B cell (primary cell): ENCODE measurements at places on chromosomes 1 and 21. TPM values are rescaled to one million over a fixed set of nuclear protein-coding genes. Genes with fewer than 3 reads are reported as not detected.

The MINDY1 gene
- 16.1 and 16.5 TPM in 2 replicates for total RNA-seq

The ADAMTSL4 gene
- 0.34 TPM in 1 of 2 replicates, not detected in the other for total RNA-seq

The ADAM30 gene
- not detected in 2 replicates for total RNA-seq

The LENEP gene
- total RNA-seq = 1.7 and 2.0 TPM in 2 replicates

The C1orf21 gene
- total RNA-seq = 0.07 and 0.32 TPM in 2 replicates

The AGTRAP gene
- total RNA-seq = 18.3 and 20.2 TPM in 2 replicates

- peak; percentile 89 for DNase-seq
- H3K27me3 ChIP-seq = no peaks in the 10 kb centered on the region
- H3K36me3 ChIP-seq = no peaks in the 10 kb centered on the region
Observed at GRCh38 chr1:36369061-36369861, 16.5 kb downstream of the STK40 start.

DNA sequence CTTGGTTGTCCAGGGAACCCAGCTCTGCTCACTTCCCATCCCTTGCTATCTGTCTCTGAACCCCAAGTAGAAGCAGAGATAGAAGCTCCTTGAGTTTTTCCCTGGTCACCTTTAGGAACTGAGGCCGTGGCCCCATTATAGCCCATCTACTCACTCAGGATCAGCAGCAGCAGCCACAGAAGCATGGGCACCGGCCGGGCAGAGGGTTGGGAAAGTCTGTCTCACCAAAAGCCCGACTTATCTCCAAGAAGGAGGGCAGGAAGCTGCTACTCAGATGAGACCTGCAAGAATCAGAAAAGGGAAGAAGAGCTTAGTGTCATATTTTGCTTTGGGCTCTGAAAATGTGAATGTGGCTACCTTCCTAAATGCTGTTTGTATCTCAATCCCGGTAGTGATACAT lies 264 bp downstream of the FCRL3 start:
- peak; percentile 55 for DNase-seq
- H3K4me1 ChIP-seq = peaks cover 87% of the 10 kb centered on the region
- peak overlapping the region; percentile 86 for H3K27ac ChIP-seq
- no peaks in the 10 kb centered on the region for H3K27me3 ChIP-seq
- H3K36me3 ChIP-seq = peaks cover 8% of the 10 kb centered on the region
- H3K4me3 ChIP-seq = peak overlapping the region; percentile 65

DNA sequence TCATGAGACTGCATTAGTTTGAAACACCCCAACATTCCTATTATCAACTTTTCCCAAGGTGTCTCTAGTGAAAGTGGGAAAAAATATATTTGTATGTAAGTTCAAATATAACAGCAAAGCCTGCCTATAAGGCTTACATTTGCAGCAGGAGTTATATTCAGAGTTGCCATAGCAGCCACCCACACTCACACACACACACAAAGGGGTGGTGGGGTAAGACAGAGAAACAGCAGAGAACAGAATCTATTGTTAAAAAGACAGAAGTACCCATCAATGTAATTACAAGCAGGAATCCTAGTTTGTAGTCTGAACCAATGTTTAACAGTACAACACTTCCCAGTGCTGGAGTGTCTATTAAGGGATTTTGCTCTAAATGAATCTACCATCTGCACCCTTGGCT lies 55.0 kb downstream of the PLPPR5 start:
- H3K4me3 ChIP-seq = no peak overlapping the region
- no peaks in the 10 kb centered on the region for H3K36me3 ChIP-seq
- H3K27ac ChIP-seq = no peak overlapping the region

DNA sequence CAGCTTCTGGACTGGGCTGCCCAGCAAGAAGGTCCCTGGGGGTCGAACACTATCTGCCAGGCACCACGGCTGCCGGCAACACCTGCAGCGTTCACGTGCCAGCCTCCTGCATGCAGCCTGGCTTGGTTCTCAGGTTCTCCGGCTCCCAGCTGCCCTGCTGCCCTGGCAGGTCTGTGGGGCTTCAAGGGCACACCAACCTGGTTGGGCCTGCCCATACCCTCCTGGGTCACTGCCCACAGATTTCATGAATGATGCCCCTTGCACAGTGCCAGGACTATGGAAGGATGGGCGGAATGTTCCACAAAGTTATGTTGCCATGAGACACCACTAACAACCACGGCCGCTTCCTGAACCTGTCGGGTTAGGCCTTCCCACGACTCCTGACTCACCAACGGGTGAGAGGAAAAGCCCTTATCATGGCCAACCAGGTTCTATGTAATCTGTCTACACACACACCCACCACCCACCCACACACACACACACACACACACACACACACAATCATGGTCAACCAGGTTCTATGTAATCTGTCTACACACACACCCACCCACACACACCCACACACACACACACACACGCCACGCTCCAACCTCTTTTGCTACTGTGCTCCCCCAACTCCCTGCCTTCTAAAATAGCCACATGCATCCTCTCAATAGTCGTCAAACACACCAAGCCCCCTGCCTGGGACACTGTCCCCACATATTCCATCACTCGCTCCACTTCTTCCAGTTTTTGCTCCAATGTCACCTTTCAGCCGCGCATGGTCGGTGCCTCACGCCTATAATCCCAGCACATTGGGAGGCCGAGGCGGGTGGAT lies 32.2 kb downstream of the HSPG2 start:
- peaks cover 11% of the 10 kb centered on the region for H3K4me1 ChIP-seq
- H3K27ac ChIP-seq = no peak overlapping the region
- no peak for DNase-seq
- no peaks in the 10 kb centered on the region for H3K27me3 ChIP-seq
- no peak overlapping the region for H3K4me3 ChIP-seq
- H3K36me3 ChIP-seq = no peaks in the 10 kb centered on the region

DNA sequence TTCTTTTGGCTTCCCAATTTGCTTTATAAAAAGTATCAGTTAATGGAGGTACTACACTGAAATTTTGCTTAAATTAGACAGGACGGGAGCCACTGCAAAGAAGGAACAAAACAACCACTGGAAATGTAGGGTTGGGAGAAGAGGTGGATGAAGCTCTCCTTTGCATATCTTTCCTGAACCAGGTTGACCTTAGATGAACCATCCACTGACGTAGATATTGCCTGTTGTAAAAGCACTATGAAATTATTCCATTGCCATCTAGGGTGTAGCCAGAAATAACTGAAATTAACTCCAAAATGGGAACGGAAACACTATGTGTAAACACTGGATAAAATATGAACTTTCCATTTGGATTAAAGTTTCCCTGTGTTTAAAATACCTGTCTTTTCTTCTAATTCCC lies 1.2 kb upstream of the ABL2 start:
- no peaks in the 10 kb centered on the region for H3K36me3 ChIP-seq
- H3K27me3 ChIP-seq = no peaks in the 10 kb centered on the region
- peaks cover 13% of the 10 kb centered on the region for H3K4me1 ChIP-seq
- H3K27ac ChIP-seq = no peak overlapping the region
- DNase-seq = no peak

GRCh38 chr1:156811168-156811567 lies 5.5 kb downstream of the SH2D2A start:
- peaks cover 12% of the 10 kb centered on the region for H3K27me3 ChIP-seq
- no peak overlapping the region for H3K4me3 ChIP-seq
- no peak for DNase-seq

DNA sequence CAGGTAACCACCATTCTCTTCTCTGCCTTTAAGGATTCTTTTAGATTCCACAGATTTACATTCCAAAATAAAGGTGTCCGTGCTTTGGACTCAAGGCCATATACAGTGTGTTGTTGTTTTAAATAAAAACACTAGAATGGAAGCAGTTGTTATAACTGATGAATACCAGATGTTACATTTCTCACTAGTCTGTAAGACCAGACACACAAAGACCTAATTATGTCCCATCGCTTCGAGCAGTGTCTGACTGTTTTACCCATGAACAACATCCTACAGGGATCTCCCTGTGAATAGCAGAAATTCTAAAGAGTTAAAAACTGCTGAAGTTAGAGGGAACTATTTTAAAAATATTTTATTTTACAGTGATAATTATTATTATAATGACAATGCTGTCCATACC lies 574.7 kb upstream of the ZP4 start:
- no peaks in the 10 kb centered on the region for H3K4me1 ChIP-seq
- H3K27ac ChIP-seq = no peak overlapping the region
- H3K36me3 ChIP-seq = no peaks in the 10 kb centered on the region
- no peak for DNase-seq

DNA sequence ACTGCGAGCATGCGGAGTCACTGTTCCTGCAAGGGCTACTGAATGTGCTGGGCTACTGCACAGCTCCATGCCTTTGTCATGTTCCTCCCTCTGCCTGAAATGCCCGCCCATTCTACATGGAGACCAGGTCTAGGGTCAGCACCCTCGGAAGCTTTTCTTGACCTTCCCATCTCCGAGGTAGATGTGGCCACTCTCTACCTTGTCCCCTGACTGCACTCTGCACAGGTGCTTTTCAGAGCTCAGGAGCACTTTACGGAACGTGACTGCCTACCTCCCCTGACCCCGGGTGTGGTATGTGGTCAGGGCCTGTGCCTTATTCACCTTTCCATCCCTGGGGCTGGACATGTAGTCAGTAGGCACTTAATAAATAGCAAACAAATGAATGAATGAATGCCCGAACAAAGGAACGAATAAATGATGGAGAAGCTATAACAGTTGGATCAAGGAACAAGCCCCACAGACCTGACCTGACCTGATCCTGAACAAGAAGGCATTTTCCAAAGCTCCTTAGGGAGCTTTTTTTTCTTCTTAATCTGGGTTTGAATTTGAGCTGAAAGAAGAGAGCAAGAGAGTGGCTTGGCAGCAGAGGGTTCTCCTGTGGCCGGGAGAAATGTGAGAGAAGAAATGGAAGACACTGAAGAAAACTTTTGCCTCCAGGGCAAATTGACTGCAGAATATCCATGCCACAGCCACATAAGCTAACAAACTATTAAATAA lies 7.9 kb downstream of the RD3 start:
- H3K4me1 ChIP-seq = no peaks in the 10 kb centered on the region
- H3K36me3 ChIP-seq = no peaks in the 10 kb centered on the region
- DNase-seq = no peak
- no peak overlapping the region for H3K4me3 ChIP-seq

DNA sequence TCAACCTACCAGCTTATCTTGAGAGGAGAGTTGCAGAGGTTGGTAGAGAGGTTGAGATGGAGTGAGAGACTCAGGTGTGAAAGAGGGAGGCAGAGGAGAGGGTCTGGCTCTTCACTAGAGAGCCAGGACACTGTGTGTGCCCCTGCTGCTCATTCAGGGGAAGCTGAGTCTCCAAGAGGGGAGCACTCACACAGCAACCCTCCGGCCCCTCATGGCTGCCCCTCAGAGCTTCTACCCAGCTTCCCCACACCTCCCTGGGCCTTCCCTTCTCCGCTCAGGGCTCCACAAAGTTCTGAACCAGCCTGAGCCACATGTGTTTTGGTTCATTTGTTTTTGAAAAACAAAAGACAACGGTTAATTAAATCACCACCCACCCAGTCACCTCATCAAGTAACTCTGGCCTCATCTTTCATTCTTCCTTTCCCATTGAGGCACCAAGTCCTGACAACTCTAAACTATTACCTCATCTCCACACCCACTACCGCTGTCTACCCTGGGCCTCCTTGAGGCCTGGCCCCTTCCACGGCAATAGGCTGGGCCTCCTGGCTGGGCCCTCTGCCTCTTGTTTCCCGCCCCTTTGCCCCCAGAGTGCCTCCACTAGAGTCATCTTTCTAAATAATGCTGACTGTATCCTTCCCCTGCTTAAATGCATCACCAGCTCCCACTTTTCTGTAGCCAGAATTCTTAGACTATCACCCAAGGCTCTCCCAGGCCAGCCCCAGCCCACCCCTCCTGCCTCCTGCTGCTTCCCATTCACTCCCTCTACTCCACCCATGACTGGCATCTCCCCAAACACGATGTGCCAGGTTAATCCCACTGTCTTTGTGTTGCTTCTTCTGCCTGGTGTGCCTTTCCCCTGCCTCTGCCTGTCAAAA lies 33.0 kb downstream of the TNNT2 start:
- peaks cover 3% of the 10 kb centered on the region for H3K27me3 ChIP-seq
- no peaks in the 10 kb centered on the region for H3K4me1 ChIP-seq
- H3K27ac ChIP-seq = no peak overlapping the region

DNA sequence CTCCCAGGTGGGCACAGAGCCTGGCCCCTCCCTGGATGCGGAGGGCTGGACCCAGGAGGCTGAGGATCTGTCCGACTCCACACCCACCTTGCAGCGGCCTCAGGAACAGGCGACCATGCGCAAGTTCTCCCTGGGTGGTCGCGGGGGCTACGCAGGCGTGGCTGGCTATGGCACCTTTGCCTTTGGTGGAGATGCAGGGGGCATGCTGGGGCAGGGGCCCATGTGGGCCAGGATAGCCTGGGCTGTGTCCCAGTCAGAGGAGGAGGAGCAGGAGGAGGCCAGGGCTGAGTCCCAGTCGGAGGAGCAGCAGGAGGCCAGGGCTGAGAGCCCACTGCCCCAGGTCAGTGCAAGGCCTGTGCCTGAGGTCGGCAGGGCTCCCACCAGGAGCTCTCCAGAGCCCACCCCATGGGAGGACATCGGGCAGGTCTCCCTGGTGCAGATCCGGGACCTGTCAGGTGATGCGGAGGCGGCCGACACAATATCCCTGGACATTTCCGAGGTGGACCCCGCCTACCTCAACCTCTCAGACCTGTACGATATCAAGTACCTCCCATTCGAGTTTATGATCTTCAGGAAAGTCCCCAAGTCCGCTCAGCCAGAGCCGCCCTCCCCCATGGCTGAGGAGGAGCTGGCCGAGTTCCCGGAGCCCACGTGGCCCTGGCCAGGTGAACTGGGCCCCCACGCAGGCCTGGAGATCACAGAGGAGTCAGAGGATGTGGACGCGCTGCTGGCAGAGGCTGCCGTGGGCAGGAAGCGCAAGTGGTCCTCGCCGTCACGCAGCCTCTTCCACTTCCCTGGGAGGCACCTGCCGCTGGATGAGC lies 34.2 kb downstream of the TRIM11 start:
- H3K27ac ChIP-seq = no peak overlapping the region
- no peak overlapping the region for H3K4me3 ChIP-seq
- no peaks in the 10 kb centered on the region for H3K36me3 ChIP-seq
- no peak for DNase-seq

GRCh38 chr1:182603646-182604174 lies 479 bp downstream of the RGS16 start:
- DNase-seq = no peak
- H3K4me3 ChIP-seq = no peak overlapping the region
- H3K4me1 ChIP-seq = peaks cover 29% of the 10 kb centered on the region
- H3K36me3 ChIP-seq = no peaks in the 10 kb centered on the region
- H3K27me3 ChIP-seq = no peaks in the 10 kb centered on the region

DNA sequence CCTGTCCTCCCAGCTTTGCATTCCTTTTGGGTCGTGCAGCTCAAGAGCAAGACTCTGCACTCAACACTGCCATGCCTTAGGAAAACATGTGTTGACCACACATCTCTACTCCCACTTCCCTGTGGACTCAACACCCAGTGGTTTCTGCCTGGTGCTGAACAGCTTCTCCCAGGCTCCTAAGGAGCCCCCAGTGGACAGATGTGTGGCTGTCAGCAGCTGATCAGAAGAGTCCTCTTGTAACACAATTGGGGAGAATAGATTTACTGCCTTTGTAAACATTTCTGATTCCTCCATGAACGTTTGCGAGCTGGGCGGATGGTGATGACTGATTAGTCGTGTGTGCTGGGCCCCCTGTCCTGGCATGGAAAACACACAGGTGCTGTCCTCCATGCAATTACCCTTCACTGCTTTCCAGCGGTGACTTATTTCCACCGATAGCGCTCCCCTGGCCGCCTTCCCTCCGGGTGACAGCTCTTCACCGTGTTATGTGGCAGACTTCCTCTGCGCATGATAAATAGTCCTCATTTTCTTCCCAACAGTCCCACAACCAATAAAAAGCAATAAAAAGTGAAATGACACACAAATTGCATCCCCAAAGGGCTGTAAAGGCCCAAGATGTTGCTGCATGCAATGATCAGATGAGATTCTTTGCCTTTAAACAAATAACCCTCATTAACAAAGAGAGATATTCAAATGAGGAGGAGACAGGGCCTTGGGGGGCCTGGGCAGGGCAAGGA lies 249.4 kb upstream of the AJAP1 start:
- H3K4me1 ChIP-seq = no peaks in the 10 kb centered on the region
- H3K27ac ChIP-seq = no peak overlapping the region
- DNase-seq = no peak
- no peaks in the 10 kb centered on the region for H3K36me3 ChIP-seq
- no peak overlapping the region for H3K4me3 ChIP-seq
